GM13976 (cell line): ENCODE measurements at places on chromosomes 6 and 20.
A peak's percentile ranks its signal among the peaks of the same experiment; 100 is the strongest.

DNA sequence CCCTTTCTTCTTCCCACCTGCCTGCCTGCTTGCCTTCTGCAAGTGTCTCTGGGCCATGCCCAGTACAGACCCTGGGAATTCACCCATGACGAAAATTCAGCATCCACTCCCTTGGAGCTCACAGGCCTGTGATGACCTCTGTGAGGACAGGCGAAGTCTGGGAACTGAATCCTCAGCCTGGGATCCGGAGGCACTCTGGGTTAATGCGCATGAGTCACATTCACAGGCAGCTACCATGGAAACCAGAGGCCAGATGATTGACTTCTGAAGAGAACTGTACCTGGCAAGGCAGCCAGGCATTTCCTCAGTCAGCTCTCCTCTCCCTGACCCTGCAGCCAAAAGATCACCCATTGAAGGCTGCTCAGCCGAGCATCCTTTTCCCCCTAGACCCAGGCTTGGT lies 41.0 kb downstream of the SLC9A8 start:
- no peak for DNase-seq

DNA sequence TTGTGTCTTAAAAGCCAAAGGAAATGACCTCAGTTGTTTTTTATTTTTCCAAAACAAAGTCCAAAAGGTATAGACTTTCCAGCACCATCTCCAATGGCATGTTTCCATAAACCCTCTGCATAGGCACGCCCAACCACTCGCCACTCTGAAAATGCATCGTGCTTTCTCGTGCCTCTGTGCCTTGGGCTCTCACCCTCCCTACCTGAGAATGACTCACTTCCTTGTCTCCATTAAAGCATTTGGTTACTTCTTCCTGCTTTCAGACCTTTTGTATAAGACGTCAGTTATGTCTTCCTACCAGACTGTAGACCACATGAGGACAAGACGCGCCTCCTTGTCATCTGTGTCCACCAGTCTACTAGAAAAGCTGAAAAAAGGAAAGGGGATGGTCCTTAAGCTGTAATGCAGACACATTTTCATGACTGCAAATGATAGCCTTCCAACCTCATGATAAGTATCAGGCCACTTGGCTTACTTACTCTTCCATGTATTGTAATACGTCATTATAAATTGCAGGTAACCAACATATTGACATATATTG lies 61.2 kb upstream of the CDYL start:
- no peak for DNase-seq

DNA sequence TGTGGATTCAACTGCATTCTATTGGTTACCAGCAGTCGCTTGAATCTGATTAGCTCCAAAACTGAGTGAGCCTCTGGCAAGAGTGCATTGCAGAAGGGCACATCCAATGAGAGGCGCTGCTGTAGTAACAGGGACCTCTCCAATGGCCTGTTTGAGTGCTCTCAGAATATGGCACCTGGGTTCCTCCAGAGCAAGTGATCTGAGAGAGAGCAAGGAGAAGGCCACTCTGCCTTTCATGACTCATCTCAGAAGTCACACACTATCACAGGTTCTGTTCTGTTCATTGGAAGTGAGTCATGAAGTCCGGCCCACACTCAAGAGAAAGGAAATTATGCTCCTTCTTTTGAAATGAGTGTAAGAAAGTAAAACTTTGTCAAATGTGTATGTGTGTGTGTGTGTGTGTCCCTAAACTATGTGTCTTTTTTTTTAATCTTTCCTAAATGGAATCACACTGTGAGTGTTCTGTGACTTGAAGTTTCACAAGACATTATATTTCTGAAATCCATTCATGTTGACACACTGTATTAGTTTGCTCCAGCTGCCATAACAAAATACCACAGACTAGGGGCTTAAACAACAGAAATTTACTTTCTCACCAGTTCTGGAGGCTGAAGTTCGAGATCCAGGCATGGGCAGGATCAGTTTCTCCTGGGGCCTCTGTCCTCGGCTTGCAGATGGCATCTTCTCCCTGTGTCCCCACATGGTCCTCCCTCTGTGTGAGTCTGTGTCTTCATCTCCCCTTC lies 138.3 kb upstream of the CDYL start:
- DNase-seq = peak; percentile 38

DNA sequence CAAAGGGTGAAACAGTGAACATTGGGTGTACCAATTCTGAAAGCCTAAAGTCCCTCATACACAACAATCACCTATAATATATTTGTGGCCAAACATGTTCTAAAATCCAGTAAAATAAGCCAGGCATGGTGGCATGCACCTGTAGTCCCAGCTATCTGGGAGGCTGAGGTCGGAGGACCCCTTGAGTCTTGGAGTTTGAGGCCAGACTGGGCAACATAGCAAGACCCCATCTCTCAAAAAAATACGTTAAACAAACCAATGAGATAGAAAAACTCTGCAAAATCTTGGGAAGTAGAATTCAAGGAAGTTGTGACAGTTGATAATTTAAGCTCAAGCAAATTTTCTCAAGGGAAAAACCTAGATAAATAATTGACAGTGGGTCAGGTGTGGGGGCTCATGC lies 92.6 kb downstream of the CAP2 start:
- no peak for DNase-seq

DNA sequence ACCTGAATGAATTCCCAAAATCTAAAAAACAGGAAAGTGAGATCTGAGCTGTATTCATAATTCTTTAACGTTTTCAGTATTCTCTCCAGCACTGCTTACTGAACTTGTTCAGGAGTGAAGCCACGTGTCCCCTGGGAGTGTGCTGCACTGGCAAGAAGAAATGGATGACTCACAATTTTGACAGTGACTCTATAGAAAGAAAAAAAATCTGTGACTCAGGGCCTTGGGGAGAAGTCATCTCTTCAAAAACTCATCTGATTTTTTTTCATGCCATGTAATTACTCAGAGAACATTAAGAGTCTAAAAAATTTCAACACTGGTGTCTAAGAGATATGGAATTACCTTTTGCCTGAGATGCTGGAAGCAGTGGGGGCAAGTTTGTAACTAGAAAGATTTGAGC lies 39.7 kb downstream of the ANKEF1 start:
- no peak for DNase-seq

GRCh38 chr6:151095538-151096254 lies 144.1 kb upstream of the AKAP12 start:
- no peak for DNase-seq

- no peak for DNase-seq
These were observed 273.0 kb downstream of the ADGB start for GRCh38 chr6:146871611-146872425.

DNA sequence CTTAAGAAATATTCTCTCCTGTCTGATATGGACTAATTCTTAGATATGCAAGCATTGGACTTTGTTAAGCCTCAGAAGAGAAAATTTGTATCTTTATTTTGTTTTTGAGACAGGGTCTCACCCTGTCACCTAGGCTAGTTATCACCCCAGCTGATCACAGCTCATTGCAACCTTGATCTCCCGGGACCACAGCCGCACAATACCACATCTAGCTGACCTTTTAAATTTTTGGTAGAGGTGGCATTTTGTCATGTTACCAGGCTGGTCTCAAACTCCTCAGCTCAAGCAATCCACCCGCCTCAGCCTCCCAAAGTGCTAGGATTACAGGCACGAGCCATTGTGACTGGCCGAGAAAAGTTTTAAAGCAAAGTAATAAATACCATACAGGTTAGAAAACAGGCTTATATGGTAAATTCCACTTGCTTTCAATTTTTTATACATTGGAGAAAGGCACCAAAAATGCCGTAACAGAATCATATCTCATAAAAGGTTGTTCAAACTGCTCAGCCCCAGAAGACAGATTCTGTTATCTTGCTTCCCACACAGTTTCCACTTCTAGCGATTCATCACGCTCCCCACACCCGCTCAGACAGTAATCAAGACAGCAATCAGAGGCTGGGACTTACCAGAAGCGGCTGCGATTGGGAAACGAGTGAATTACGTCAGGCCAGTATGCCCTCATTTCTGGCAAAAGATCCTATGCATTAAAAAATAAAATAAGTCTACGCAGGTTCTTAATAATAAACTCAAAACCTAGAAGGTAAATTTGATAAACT lies 13.8 kb downstream of the RNASET2 start:
- DNase-seq = no peak
